ENCODE measurements at places on chromosomes 11 and 22.

- H3K27me3 ChIP-seq = no peaks in the 10 kb centered on the region
- DNase-seq = no peak
- peak overlapping the region; percentile 84 for H3K27ac ChIP-seq
Measured at GRCh38 chr11:46116007-46116711, 5.1 kb downstream of the PHF21A start.

- H3K36me3 ChIP-seq = no peaks in the 10 kb centered on the region
- H3K27me3 ChIP-seq = no peaks in the 10 kb centered on the region
- no peak for DNase-seq
- no peak overlapping the region for H3K4me3 ChIP-seq
- no peak overlapping the region for H3K27ac ChIP-seq
- no peaks in the 10 kb centered on the region for H3K4me1 ChIP-seq
Measured at GRCh38 chr11:42555190-42555589, 756.6 kb upstream of the API5 start.

GRCh38 chr11:65425971-65426838, 3.6 kb downstream of the NEAT1 start:
- peak overlapping the region; percentile 99 for H3K27ac ChIP-seq
- peak overlapping the region; percentile 99 for H3K4me3 ChIP-seq
- peaks cover 10% of the 10 kb centered on the region for H3K27me3 ChIP-seq
- DNase-seq = no peak
- H3K36me3 ChIP-seq = peaks cover 62% of the 10 kb centered on the region

DNA sequence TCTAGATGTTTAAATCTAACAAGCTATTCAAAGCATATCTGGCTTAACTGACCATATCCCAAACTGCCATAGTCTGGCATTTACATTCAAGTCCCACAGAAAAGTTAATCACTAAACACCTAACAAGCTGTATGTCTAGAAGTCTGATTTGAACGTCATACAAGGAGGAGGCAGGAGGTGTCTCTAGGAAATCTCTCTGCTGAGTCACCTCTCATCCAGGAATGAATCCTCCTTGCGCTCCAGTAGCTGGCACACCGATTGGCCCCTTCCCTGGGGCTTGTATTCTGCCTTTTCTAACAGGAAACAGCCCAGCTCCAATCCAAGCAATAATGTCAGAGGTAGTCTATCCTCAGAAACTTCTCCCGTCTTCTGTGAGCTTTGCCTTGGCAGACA, 31.8 kb downstream of the FEZ1 start:
- H3K4me3 ChIP-seq = no peak overlapping the region
- H3K27me3 ChIP-seq = peaks cover 9% of the 10 kb centered on the region
- H3K4me1 ChIP-seq = no peaks in the 10 kb centered on the region
- no peaks in the 10 kb centered on the region for H3K36me3 ChIP-seq

DNA sequence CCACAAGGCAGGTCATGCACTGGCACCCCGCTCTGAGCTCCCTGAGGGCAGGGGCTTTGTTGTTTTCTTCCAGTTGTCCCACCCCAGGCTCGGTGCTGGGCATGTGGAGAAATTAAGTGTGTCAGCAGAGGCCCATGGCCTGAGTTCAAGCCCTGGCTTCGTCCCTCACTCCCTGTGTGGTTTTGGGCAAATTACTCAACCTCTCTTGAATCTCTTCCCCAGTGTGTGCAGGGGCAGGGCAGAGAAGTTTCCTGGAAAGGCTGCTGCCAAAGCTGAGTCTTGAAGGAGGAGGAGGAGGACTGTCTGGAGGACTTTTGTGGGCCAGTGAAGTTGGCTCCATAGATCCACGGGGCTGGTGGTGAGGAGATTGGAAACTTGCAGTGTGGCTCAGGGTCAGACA, 138.1 kb upstream of the E2F8 start:
- no peak for DNase-seq
- no peak overlapping the region for H3K4me3 ChIP-seq
- H3K4me1 ChIP-seq = no peaks in the 10 kb centered on the region
- no peaks in the 10 kb centered on the region for H3K36me3 ChIP-seq
- H3K27me3 ChIP-seq = peaks cover 16% of the 10 kb centered on the region

DNA sequence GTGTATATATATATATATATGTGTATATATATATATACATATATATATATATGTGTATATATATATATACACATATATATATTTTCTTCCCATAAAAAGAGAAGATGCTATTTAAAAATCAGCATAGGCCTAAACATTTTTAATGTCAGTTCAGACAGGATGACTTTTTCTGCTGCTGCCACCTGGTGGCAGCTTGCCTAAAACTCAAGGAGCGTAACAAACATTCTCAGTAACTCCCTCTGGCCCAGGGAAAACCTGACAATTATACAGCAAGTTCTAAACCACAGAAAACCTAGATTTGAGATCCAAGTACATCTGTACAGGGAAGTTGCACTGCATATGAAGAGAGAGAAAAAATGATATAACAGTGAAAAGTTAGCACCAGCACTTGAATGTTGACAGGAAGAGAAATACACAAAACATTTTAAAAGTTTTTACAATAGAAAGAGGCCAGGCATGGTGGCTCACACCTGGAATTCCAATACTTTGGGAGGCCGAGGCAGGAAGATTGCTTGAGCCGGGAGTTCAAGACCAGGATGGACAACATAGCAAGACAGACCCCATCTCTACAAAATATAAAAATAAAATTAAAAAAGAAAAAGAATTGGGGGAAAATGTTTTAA, 16.6 kb downstream of the OR8A1 start:
- H3K36me3 ChIP-seq = no peaks in the 10 kb centered on the region
- DNase-seq = no peak
- no peak overlapping the region for H3K27ac ChIP-seq
- H3K4me1 ChIP-seq = no peaks in the 10 kb centered on the region

GRCh38 chr11:113189909-113190667, 124.3 kb upstream of the TTC12 start:
- no peak overlapping the region for H3K4me3 ChIP-seq
- no peaks in the 10 kb centered on the region for H3K36me3 ChIP-seq
- H3K27ac ChIP-seq = no peak overlapping the region
- DNase-seq = no peak

DNA sequence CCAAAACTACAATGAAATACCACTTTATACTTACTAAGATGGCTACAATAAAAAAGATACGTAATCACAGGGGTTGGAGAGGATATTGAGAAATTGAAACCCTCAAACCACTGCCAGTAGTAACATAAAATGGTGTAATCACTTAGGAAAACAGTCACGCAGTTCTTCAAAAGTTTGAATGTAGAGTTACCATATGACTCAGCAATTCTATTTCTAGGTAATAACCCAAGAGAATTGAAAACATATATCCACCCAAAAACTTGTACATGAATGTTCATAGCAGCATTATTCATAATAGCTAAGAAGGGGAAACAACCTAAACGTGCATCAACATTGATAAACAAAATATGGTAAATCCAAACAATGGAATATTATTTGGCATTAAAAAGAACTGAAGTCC, 24.4 kb upstream of the PSMA1 start:
- no peaks in the 10 kb centered on the region for H3K27me3 ChIP-seq
- H3K4me1 ChIP-seq = peaks cover 73% of the 10 kb centered on the region
- H3K36me3 ChIP-seq = peaks cover 36% of the 10 kb centered on the region
- H3K4me3 ChIP-seq = peak overlapping the region; percentile 45

DNA sequence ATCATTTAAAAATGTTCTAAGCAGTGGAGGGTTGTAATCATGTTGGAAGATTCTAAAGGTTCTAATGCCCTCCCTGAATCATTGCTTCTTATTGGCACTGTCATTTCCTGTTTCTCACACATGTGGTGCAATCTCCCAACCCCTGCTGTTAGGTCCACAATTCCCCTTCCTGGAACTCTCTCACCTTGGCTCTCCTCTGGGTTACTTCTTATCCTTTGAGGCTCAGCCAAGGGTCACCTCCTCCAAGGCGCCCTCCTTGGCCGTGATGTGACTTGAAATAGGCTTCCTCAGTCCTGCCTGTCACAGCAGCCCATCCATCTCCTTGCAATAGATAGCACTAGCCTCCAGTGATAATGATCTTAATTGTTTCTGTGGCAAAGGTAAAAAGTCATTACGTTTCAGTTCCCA, 149.8 kb downstream of the TTC17 start:
- no peak for DNase-seq
- H3K27me3 ChIP-seq = peaks cover 8% of the 10 kb centered on the region
- no peak overlapping the region for H3K27ac ChIP-seq

DNA sequence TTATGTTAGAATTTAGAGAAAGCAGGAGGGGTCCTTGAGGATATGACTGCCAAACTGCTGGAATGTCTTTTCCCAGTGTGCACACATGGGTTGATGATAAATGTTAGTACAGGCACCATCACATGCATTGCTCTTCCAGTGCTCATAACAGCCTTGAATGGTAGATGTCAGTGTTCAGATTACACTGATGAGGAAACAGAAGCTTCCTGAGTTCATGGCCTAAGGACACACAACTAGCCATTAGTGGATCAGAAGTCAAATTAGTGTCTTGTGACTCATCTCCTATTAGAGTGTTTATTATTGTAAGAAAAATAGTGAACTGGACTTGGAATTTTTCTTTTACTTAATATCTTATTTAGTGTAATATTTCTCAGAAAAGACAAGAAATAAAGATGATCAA, 241.5 kb downstream of the DDX10 start:
- DNase-seq = no peak
- no peak overlapping the region for H3K27ac ChIP-seq
- no peaks in the 10 kb centered on the region for H3K36me3 ChIP-seq
- no peaks in the 10 kb centered on the region for H3K27me3 ChIP-seq

DNA sequence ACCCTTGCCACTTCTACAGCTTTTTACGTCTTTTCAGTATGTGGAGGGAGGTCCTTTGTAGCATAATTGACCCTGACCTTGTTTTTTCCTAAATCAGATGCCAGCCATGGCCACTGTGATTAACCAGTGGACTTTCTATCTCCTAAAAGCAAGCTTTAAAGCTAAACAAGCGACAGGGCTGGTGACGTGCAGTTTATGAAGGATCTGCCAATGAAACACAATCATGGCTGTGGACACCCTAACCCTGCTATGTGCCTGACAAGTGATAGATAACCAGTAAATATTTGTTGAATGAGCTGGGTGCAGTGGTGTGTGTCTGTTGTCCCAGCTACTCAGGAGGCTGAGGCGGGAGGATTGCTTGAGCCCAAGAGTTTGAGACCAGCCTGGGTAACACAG, 64.2 kb downstream of the LIF start:
- no peak for DNase-seq
- H3K36me3 ChIP-seq = peaks cover 2% of the 10 kb centered on the region
- peak overlapping the region; percentile 22 for H3K4me3 ChIP-seq
- H3K4me1 ChIP-seq = peaks cover 96% of the 10 kb centered on the region
- peak overlapping the region; percentile 65 for H3K27ac ChIP-seq

DNA sequence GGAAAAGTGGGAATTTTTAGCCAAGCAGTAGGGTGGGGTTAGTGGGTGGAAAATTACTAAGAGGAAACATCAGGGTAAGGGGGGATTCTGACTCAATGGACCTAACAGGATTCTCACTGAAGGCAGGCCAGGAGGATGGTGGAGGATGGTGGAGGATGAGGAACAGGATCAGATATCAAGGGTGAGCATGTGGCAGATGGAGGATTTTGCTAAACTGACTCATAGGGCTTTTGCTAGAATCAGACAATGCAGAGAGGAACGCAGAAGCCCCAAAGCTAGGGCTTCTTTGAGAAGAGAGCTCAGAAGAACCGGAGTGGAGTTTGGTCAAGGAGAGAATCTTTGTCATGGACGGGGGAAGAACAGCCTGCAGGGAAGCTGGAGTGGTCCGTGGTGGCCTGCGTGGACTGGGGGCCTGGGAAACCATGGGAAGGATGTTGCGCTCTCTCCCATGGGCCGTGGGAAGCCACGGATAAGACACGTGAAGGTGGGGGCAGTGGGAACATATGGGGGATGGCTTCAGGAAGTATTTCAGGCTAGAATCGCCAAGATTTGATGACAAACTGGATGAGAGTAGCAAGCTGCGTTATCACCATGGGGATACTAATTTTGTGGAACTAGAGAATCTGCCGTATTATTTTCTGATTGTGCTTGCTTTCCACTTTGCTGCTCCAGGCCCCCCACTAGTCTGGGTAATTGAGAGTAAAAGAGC, 165.2 kb downstream of the LDLRAD3 start:
- DNase-seq = no peak
- no peaks in the 10 kb centered on the region for H3K36me3 ChIP-seq
- H3K4me3 ChIP-seq = no peak overlapping the region
- H3K27me3 ChIP-seq = peaks cover 2% of the 10 kb centered on the region
- no peaks in the 10 kb centered on the region for H3K4me1 ChIP-seq

GRCh38 chr11:69157156-69157821, 1.6 kb downstream of the SMIM38 start:
- no peak for DNase-seq
- peaks cover 7% of the 10 kb centered on the region for H3K27me3 ChIP-seq
- H3K4me3 ChIP-seq = no peak overlapping the region
- no peaks in the 10 kb centered on the region for H3K4me1 ChIP-seq

DNA sequence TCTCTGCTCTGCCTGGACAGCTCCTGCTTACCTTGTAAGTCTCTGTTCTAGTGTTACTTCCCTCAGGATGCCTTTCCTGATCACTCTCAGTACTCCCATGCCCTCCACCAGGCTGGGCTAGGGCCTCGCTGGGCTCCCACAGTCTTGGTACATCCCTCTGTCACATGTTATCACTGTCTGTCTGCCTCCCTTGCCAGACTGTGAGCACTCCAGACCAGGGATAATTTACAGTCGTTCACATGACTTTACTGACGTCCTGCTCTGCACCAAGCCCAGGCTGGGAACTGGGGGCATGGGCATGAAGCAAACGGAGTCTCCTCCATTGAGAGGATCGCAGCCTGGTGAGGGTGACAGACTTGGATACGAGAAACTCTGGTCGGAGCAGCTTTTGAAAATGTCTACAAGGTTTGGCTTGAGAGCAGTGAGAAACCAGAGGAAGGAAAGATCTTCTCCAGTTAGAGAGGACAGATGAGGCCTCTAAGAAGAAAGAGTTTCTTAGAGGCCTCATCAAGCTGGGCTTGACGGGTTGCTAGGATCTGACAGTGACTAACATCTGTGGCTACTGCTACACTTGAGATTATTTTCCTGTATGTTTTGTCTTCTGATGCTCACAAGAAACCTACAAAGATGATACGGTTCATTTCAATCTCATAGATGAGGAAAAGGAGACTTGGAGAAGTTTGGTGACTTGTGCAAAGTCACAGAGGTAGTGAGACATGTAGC, 12.5 kb downstream of the USP35 start:
- peak overlapping the region; percentile 57 for H3K4me3 ChIP-seq
- peak overlapping the region; percentile 60 for H3K27ac ChIP-seq
- no peak for DNase-seq
- peaks cover 39% of the 10 kb centered on the region for H3K36me3 ChIP-seq
- no peaks in the 10 kb centered on the region for H3K27me3 ChIP-seq
